ENCODE measurements at places on chromosomes 6 and 20.

DNA sequence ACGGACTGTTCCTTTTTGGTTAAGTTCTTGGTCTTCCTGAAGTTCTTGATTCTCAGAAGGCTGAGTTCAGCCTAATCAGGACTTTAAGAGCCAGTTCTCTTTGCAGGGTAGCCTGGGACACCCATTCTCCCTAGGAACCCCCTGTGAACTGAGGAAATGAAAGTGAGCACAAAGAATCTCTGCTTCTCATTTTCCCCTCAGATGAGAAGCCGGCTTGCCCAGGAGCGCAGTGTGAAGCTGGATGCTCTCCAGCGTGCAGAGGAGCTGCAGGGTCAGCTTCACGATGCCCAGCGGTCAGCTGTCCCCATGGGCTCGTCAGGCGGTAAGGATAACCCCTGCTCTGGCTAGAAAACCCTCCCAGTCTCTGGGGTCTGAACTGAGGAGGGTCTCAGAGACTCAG lies 34.0 kb downstream of the CD164 start:
- no peak for DNase-seq

GRCh38 chr6:19892260-19892659 lies 55.1 kb downstream of the ID4 start:
- no peak for DNase-seq

GRCh38 chr6:156163311-156163710 lies 613.9 kb upstream of the ARID1B start:
- DNase-seq = no peak

DNA sequence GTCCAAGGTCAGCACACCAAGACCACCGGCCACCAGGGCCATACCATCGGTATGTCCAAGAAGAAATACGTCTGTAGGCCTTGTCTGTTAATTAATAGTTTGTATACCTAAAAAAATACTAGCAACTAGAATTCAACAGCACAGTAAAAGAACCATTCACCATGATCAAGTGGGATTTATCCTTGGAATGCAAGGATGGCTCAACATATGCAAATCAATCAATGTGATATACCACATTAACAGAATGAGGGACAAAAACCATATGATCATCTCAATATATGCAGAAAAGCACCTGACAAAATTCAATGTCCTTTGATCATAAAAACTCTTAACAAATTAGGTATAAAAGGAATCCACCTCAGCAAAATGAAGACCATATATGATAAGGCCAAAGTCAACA lies 24.4 kb downstream of the RPP40 start:
- no peak for DNase-seq

DNA sequence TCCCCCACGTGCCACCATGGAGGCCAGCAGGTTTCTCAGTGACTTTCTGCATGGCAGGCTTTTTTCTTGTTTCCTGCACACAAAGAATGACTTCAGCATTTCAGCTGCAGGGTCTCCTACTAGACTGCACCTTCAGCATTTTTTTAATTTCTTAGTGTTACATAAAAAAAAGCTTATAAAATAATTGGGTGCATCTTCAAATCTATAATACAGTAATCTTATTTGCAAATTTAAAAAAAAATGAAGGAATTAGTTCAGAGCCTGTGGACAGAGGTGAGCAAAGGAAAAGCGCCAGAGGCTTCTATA lies 57.6 kb downstream of the FAM50B start:
- DNase-seq = no peak
